ENCODE measurements at places on chromosomes 3 and 15.

DNA sequence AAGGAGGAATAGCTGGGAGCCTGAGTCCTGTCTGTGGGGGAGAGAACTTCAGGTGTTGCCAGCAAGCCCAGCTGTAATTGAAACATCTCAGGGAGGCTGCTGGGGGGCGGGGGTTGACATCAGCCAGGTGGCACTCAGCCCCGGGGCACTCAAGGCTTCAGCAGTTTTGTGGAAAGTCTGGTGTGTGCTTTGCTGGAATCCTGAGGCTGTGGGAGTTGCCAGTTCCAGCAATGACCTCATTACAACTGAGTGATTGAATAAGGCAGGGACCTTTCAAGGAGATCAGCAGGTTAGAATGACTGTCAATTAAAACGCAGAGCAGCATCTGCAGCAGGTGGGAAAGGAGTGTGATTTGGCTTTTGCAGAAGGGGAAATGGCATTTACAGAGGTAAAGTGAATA lies 75.7 kb downstream of the FAM43A start:
- no peak for DNase-seq

- DNase-seq: no peak
Measured at GRCh38 chr3:122052968-122053367, 2.2 kb upstream of the CD86 start.

GRCh38 chr3:110969229-110970211 lies 102.1 kb upstream of the NECTIN3 start:
- DNase-seq: no peak

GRCh38 chr3:142690613-142691012 lies 33.2 kb upstream of the TRPC1 start:
- DNase-seq: no peak

All from NK-92 treated with Interleukin-12 subunit alpha and Interleukin-12 subunit beta, amount 100 ng/mL, for 24 hours (cell line).